ENCODE measurements at places on chromosomes 13 and 19.

DNA sequence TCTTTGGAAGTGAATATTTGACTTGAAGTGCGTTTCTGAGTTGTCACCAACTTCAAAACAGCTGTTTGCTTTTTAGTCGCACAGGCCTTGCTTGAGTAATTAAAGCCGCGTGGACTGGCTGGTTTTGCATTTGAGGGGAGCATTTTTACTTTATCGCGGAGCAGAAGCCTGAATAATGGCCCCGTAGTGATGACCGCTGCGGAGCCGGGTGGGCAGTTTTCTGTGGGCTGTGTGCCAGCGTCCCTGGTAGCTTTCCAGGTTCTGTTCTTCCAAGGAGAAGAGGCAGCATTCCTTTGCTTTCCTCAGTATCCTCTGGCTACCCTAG lies 1.1 kb downstream of the NAA16 start:
- no peak for DNase-seq

GRCh38 chr19:7900931-7901330 lies 2.7 kb upstream of the MAP2K7 start:
- DNase-seq: no peak

DNA sequence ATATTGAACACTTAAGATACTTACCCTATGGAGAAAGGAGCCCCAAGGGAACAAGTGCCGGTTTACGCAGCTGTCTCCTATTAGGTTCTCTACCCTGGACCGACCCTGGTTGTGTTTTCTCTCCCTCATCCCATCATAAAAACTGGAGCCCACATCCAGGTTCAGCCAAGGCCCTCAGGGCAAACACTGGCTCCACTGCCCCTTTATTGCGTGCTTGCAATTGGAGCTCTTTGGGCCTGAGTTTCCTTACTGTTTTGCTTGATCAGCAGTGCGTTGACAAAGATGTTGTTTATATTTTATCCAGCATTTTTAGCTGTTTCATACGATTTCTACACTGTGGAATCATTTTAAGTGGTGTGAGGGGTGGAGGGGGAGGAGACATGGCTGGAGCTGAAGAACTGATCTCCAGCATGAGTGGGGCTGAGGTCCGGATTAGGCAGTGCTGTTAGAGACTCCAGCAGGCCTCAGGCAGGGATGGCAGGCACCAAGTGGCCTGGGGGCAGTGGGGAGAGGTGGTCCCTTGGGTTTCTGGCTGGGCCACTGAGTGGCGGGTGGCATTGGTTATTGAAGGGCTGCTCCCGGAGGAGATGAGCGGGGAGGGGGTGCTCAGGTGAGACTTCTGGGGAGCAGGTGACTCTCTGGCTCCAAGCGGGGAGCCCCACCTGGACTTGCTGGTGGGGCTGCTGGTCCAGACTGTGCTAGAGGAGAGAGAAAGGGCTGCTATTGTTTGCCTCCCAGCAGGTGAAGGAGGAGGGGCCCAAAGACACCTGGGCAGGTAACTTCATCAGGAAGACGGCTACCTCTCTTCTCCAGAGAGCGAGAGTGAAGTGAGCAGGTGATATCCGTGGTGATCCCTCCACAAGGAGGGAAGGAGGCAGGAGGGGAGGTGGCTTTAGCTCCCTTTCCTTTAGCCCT lies 62.4 kb upstream of the RNF113B start:
- DNase-seq: no peak

DNA sequence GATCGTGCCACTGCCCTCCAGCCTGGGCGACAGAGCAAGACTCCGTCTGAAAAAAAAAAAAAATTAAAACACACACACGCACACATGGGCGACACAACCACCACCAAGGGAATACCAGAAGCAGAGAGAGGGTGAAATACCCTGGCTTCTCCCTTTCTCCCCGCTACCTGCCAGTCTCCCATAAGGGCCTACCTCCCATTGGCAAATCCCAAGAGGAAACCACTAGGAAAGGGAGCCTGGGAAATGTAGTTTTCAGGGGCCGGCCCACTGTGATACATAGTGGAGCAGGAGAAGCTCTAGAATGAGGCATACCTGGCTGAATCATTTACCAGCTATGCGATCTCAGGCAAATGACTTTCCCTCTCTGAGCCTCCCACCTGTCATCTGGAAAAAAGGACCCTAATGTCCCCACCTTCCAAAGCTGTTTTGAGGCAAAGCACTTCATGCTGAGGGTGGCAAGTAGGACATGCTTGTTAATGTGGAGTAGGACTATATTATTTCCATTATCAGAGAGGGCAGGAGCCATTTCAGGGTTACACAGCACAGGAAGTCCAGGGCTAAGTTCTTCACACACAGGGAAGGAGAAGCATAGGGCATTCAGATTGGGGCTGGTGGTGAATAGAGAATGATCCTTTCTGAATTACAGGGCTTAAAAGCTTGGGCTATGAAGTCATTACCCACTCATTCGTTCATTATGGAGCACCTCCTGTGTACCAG lies 14.3 kb upstream of the HNRNPUL1 start:
- no peak for DNase-seq

DNA sequence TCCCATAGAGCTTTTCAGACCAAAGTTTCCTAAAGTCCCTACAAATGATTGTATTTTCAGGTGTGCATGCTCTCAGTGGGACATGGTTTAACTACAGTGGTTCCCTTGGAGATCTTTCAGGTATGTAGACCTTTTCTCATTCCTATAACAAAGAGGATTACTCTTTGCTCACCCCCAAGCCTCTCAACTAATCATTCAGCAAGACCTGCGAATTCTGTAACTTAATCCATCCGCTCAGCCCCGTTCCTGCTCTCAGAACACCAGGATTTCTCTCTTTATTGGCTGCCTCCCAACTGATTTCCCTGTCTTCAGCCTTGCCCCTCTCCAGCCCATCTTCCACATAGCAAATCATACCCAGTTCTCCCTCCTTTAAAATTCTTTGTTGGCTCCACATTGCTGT lies 253.6 kb downstream of the MTUS2 start:
- no peak for DNase-seq

DNA sequence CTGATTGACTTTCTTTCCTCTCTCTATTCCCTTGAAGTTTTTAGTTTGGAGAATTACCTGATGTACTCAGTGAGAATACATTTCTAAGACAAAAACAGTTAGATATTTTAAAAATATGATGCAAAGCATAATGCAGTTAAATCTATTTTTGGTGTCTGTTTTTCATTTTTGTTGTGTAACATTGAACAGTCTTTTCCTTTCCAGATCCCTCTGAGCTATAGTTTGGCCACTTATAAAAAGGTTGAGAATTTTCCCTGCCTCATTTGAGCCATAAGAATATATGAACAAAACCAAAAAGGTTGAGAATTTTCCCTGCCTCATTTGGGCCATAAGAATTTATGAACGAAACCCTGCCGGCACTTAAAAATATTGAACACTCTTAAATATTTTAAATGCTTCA lies 57.0 kb upstream of the IPO5 start:
- no peak for DNase-seq

GRCh38 chr19:52331757-52332156 lies 4.3 kb upstream of the ZNF610 start:
- no peak for DNase-seq

GRCh38 chr19:40130013-40130412 lies 39.3 kb upstream of the ZNF780A start:
- no peak for DNase-seq

GRCh38 chr13:45768656-45769479 lies 66.7 kb downstream of the CBY2 start:
- no peak for DNase-seq

DNA sequence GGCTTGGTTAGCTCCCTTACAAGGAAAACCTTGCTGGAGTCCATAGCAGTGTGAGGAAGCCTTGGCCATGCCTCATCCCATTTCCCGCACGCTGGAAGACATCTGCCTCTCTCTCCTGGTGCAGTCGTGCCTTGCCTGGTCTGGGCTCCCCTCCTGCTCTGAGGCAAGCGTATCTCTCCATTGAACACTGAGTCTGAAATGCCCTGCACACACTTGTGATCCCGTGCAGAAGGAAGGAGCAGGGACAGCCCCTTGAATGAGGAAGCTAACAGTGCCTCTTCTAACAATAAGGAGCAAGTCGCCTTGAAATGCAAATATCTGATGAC lies 407 bp upstream of the ZNF440 start:
- DNase-seq: no peak

DNA sequence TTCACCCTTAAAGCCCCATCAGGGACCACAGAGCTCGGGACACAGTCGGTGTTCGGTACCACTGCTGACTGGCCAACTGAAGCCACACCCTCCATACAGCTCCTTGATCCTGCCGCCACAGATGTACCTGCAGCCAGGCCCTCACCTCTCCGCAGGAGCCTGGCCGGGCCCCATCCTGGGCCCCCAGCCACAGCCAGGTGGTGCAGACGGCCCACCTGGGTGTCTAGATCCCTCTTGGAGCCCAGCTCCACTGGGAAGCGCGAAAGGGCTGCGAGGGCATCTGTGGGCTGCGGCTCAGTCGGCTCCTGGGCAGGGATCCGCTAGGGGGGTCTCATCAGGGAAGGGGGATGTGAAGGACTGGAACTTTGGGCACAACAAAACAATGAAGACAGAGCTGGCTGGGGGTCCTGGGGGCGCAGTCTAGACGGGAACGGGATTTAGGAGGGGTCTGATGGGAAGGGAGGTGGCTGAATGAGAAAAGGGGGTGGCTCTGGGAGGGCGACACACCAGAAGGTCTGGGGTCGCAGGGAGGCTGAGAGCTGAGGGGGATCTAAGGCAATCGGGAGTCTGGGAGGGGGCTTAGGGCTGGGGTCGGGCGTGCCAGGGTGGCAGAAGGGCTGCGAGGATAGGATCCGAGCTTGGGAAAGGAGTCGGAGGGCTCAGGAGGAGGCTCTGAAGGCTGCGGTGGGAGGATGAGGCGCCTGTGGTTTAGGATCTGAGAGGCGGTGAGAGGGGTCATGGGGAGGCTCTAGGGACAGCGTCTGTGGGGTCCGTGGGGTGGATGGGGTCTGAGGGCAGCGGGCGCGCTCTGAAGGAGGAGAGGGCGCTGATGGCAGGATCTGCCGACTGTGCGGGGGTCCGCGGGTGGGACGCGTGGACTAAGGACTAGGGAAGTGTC lies 15.8 kb downstream of the PRODH2 start:
- no peak for DNase-seq

DNA sequence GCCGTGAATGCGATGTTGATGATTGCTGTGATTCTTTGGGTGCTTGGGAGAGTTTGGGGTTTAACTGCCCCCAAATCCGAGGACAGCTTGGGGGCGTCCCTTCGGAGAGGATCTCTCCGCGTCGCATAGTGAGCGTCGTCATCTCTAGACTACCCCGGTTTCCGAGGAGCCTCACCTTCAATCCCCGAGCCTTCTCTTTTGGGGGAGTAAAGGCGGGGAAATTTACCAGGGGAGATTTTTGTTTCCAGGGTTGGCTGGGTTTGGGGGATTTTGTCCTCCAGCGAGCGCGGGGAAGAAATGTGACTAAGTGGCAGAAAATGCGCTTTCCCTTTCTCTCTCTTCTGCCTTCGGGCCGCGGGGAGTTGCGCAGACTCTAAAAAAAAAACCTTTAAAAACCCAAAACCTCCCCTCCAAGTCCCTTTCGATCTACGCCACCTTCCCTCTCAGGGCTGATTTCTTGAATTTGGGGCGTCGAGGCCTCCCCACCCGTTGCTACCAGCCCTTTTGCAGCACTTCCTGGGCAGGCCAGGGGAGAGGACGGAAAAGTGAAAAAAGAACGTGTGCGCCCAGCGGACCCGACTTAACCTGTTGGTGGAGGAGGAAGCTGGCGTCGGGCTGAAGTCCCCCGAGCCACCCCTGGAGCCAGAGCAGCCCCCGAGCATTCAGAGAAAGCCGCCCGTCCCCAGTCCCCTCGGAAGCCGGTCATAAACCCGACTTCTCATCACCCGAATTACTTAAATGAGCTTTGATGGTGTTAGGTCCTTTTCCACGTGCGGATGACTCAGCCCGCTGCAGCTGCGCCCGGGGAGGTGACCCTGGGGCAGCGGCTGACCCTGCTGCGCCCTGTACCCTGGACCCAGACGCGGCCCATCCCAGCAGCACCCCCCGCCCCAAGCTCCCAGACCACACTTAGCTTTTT lies 17.7 kb downstream of the NFIX start:
- no peak for DNase-seq

DNA sequence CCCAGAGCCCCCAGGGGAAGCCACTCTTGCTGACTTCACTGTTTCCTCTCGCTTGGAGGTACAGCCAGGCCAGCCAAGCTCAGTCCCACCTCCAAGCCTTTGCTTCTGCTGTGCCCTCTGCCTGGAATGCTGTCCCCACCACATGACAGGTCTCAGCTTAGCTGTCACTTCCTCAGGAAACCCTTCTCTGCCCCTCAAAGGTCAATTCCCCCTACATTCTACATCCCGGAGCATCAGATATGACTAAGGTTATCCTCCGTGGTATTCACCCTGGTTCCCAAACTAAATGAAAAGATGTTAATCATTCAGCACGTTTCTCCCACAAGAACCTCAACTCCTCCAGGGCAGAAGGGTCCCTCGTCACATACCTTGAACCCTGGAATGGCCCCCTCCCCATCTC lies 53.5 kb downstream of the PTPRS start:
- no peak for DNase-seq

- DNase-seq: no peak
These were observed 98.4 kb downstream of the WDFY2 start for GRCh38 chr13:51682686-51683085.

DNA sequence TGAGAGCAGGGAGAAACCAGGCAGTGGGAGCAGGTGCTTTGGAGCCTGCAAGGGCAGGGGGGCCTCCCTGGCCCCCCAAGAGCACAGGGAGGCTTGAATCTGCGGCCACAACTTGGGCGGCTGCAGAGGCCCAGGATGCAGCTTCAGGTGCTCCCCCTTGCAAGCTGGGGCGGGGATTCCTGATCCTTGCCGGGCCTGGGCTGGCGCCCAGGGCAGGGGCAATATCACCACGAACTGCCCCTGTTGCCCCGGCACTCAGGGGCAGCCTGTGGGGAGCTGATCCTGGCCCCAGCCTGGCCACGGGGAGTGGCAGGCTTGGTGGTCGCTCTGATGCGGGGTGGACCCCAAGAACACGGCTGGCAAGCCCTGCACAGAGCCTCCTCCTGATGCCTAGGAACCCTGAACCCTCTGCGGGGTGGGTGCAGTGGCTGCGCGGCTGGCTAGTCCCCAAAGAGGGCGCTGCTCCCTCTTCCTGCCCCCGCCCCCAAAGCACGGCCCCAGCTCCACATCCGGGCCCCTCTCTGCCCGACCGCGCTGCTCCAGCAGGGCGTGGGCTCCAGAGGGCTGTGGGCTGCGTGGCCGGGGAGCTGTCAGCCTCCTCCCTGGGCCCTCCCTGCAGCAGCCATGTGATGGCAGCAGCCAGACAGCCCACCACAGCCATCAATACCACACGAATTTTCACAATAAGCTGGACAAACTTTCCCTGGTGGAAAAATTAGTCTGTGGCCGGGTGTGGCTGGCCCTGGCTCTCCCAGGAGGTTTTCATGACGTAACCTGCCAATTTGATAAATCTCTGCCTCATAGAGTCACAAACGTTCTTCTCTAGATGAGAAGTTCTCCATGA lies 21.0 kb downstream of the TNFSF9 start:
- DNase-seq: no peak

DNA sequence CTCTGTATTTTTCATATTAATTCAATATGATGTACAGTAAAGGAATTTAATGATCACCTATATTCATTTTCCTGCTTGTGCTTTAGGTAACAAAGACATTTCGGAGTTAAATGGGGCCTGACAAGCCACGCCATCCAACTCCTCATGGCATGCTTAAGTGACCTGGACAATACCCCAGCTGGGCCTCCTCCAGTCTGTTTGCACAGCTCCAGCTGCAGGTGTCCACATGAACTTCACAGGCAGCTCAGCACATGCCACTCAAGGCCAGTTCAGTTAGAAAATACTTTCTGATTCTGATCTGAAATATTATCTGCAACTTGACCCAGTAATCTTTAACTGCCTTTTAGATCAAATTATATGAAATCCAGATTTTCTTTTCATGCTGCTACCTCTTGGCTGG lies 89.6 kb upstream of the SLC15A1 start:
- no peak for DNase-seq
